ENCODE measurements at places on chromosomes 6 and 20.

DNA sequence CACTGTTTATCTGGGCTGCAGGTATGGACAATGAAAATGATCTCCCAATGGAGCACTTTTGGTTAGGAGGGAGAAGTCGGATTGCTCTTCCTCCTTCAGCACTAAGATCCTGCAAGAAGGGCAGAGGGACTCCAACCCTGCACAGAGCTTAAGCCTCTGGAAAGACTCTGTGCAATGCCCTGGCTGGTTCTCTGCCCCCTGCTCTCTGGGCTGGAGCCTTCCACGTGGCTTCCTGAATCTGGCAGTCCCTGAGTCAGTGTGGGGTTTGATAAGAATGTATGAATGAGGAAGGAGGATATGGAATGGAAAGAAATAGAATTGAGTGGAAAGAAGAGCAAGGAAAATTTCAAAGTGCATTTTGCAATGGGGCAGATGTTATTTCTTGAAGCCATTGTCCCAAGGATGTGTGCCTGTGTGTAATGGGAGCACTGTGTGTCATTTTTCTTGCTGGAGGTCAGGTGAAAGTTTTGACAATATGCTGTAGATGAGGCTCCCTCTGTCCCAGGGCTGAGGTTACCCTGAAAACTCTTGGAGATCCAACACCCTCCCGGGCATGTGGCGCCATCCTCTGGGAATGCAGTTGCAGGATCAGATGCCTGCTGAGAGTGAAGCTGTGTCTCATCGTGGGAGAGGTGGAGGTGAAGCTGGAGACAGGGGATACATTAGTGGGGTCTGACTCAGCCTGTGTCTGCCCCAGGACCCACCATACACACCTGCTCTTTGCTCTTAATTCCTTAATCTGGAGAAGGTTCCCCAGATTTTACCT, 16.3 kb upstream of the CST9L start:
- no peak for DNase-seq

GRCh38 chr6:159862103-159862502, 28.7 kb upstream of the MAS1 start:
- no peak for DNase-seq

DNA sequence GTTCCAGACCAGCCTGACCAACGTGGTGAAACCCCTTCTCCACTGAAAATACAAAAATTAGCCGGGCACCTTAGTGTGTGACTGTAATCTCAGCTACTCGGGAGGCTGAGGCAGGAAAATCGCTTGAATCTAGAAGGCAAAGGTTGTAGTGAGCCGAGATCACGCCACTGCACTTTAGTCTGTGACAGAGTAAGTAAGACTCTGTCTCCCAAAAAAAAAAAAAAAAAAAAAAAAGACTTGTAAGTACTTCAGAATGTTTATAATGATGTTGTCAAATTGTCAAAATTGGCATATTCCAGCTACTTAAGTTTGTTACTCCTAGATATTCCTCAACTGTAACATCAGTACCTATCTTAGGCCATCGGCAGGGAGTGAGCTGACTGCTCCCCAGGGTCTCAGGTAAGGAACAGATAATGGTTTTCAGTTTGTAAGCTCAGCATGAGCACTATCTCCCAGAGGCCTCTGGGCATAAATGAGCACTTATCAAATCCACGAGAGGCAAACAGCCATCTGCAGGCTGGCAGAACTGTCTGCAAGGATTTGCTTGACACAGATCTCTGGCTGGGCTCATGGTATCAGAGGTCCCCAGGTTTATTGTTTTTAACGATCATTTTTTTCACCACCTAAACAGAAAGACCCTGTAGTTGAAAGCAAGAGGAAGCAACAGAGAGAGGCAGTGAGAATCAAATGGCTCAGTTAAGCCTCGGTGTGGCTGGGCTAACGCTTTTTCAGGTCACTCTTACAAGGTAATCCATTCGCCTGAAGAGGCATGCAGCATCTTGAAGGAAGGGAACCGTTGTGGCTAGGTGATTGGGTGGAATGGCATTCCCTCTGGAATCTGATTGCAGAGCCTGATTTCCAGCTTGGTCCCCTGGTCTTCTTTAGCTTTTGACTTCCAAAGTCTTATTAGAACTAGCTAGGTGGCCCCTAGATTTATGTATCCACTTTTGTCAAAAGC, 115.9 kb downstream of the LY86 start:
- no peak for DNase-seq

GRCh38 chr6:169803816-169804340, 52.5 kb downstream of the ERMARD start:
- DNase-seq, result no peak

DNA sequence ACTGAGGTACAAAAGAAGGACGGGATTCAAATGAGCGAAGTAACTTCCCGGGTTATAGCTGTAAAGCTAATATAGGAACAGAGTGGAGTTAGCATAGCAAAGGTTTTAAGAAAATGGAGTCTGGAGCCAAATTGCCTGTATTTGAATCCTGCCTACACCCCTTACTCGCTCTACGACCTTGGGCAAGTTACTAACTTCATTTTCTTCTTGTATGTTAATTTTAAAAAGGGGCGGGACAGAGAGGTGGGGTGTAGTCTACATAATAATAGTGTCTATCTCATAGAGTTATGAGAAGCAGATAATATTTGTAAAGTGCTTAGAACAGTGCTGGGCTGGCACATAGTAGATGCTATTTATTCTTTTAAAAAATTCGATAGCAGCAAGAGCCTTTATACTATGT, 705 bp downstream of the ZSCAN23 start:
- no peak for DNase-seq

DNA sequence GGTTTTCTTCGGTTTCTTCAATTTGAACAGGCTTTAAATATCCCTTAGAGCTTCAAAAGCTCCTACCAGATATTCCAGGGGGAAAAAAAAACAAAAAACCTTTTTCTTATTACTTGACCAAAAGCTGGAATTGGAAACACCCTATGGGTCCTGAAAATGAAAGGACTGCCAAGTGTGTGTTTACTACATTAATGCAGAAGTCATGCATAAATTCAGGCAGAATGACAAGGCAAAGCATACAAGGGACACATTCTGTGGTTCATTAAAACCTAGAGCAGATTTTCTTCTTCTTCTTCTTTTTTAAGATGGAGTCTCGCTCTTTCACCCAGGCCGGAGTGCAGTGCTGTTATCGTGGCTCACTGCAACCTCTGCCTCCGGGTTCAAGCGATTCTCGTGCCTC, 119.1 kb downstream of the GMDS start:
- DNase-seq, result peak; percentile 71

DNA sequence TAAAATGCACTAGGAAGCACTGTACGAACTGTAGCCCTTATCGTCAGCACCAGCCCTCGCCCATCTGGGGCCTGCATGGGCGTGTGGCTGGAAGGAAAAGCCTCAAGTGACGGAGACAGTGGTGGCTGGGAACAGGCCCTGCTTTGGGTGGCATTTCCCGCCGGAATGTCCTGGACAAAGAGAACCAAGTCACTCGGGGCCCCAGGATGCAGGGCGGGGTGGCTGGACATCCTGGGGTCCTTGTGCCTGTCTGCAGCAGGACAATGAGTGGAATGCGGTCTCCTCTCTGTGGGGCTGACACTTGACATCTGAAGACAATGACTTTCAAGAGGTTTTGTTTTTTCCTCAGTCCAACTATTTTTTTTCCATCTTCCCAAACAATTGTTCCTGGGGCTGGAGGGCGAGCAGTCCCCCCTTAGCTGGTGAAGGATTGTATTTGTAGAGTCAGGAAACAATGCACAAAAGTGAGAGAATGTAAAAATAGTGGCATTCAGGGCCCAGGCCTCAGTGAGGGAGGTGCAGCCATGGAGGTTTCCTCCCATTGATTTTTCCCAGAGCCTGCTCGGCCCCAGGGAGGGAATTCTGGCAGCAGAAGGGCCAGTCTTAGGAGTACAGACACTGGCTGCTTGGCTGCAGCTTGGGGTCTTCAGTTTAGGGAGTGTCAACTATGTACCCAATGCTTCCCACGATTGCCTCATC, 64.4 kb downstream of the PREX1 start:
- no peak for DNase-seq

- DNase-seq, result no peak
Measured at GRCh38 chr6:106764353-106764980, 135.1 kb downstream of the QRSL1 start.
